Hepatocyte (in vitro differentiated cells): ENCODE measurements at places on chromosomes 12 and 14.

GRCh38 chr14:75249251-75249957 lies 29.2 kb upstream of the FOS start:
- no peak for DNase-seq

DNA sequence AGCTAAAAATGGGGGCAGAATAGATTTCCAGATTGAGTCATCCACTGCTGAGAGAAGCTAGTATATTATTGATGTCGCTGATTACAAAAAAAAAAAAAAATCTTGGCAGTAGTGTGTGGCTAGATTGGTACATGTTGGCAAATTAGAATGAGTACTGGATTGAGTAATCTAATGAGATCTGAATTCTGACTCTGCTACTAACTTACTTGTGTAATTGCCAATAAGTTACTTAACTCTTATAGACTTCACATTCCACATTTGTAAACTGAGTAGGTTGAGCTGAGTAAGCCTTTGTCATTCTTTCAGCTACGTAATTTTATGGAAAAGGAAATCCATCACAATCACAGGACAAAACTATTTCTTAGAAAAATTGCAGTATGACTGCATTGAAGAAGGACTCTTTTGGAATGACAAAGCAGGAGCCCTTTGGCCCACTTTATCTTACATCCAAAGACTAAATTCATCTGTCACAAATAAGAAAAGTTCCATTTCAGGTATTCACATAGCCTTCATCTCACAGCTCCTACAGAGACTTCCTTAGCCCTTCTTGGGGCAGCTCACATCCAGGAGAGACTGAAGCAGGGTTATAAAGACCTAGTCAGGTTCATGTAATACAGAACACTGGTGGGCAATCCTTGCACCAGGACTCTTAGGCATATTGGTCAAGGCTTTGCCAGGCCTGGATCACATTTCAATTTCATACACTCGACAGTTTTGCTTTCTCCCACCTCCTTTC lies 197.3 kb upstream of the CPNE8 start:
- DNase-seq, result no peak

DNA sequence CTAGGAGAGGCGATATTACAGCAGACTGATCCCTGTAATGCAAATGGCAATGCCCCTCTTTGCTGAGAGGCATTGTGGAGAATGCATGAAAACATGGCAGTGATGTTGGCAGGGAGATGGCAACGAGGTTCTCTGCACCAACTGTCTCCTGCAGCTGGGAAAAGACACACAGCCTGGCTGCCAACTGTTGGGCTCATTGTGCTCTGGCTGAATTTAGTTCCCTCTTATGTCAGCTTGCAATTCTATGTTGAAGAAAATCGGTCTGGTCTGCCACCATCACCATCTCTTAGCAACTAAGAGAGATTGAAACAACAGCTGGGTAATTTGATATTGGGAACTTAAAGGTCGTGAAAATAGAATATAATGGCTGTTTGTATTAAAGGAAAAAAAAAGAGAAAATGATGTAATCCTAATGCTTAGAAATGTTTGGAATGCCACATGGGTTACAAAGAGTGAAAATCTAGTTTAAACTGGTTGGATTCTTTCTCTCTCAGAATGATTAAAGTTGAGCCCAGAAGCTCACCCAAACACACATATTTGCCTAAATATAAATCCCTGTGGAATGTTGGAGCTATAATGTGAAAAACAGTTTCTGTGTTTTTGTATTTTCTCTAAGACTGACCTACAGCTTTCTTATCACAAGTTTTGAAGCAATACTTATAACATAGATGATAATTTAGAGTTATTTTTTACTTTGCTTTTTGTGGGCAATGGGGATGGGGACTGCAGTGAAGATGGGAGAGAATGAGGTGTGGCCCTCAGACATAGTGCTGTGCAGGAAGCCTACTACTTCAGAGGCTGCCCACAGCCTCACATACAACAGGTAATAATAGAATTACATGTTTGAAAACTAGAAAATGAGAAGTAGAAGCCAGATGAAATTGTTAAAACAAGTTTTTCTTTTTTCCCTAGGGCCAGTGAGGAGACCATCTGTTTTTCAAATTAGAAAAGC lies 143.7 kb downstream of the AKAP6 start:
- DNase-seq, result no peak

DNA sequence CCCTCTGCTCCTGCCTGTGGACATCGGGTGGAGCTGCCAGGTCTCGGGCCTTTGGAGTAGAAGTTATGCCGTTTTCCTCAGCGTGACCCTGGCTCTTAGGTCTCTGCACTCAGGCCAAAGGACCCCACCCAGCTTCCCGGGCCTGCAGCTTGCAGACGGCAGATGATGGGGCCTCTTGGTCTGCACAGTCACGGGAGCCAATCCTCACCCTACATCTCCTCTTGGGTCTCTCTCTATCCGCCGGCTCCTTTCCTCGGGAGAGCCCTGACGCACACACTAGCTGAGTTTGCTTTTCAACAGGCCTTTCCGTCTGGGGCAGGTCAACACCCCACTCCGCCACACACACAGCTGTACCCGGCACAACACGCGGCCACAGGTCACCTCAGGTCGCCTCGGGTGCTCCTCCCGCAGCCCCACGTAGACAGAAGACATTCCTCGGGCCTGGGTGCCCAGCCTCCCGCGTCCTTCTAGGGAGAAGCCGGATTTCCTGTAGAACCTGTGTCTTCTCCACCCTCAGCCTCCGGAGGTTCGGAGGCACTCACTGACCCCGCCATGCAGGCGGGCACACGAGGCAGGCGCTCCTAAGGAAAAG lies 9.9 kb downstream of the GALNT9 start:
- DNase-seq, result no peak

DNA sequence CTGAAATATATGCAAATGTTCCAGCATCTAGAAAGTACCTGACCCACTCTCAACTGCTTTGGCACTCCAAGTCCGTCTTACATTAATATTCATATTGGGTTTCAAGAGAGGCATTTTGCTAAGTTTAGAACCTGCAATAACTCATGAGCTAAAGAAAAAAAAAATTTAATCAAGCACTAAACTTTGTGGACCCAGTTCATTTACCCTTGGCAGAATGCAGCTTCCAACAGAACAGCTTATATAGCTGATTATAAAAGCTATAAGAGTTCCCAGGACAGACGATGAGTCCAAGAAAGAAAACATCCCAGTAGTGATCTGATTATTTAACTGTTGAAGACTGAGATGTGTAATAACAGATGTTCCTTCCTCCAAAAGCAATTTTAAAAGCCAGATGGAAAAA lies 592.0 kb downstream of the KCNH5 start:
- DNase-seq, result no peak
